ENCODE measurements at places on chromosomes 4 and X.
A peak's percentile ranks its signal among the peaks of the same experiment; 100 is the strongest.

GRCh38 chr4:88230461-88230891 is 53.9 kb downstream of the PPM1K start:
- no peak for DNase-seq

GRCh38 chrX:48498374-48498809 is 10.4 kb upstream of the PORCN start:
- DNase-seq = no peak

- DNase-seq = peak; percentile 25
Observed at GRCh38 chr4:20512033-20512792, 188.0 kb upstream of the PACRGL start.

GRCh38 chrX:42075032-42075431 is 151.7 kb upstream of the CASK start:
- DNase-seq = no peak

GRCh38 chrX:44012484-44013096 is 39.4 kb upstream of the NDP start:
- no peak for DNase-seq

GRCh38 chr4:113575401-113575800 is 186.1 kb downstream of the CAMK2D start:
- no peak for DNase-seq

DNA sequence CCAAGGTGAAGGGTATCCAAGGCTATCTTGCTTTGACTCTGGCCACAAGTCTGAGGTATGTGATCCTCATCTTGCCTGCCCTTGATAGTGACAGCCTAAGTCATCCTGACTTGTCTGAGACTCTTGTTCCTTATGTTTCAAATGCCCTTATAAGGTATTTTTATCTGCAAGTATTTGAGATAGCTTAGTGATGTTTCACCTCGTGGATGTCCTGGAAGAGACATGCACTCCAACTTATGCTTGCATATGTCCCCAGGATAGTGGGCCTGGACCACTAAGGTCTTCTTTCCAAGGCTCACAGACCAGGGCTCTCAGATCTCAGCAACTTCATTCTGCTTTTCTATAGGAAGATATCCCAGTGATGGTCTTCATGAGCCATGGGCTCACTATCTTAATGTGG is 120.5 kb upstream of the WDR1 start:
- DNase-seq = no peak

DNA sequence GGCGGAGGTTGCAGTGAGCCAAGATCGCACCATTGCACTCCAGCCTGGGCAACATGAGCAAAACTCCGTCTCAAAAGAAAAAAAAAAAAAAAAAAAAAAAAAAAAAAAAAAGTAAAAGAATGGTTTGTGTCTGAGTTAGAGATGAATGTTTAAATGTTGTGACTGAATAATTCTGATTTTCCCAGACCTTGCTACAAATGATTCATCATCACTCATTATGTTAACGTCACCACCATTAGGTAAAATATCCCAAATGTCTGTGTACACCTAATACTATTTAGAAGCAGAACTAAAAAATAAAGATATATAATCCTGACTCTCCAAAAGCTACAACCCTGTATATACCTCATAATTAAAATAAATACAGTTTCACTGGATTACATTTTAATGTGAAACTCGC is 70.8 kb downstream of the HHIP start:
- DNase-seq = no peak

GRCh38 chr4:112063260-112063659 is 82.0 kb upstream of the FAM241A start:
- no peak for DNase-seq

DNA sequence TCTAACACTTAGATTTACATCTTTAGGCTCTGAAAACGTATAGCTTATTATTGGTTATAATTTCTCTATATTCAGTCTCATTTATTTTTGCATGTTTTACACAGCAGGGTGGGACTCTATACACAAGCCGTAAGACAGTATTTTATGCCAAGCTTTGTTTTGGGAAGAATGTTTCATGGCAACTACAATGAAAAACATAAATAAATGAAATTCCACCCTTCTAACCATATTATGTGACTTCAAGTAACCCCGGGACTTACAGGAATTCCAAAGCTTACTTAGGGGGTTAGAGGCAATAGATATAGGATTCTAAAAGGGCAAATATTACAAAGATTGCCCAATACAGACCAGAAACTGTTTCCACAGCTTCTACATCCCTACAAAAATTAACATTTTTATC is 370.9 kb downstream of the PRR32 start:
- DNase-seq = no peak

DNA sequence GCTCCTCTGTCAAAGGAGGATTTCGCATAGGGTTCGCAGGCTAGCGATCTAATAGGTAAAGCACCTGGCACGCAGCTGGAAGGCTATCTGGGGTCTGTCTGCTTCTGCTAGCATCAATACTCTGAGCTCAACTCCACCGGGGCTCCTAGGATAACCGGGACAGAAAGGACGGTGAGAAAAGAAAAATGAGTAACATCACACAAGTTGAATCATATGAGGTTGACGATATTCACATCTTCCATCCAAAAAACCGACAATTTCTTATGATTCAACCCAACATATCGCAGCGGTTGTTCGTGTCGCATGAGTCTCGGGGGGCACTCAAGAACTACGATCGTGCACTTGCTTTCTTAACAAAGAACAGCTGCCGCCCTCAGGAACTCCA is 1.8 kb downstream of the PROM1 start:
- no peak for DNase-seq

DNA sequence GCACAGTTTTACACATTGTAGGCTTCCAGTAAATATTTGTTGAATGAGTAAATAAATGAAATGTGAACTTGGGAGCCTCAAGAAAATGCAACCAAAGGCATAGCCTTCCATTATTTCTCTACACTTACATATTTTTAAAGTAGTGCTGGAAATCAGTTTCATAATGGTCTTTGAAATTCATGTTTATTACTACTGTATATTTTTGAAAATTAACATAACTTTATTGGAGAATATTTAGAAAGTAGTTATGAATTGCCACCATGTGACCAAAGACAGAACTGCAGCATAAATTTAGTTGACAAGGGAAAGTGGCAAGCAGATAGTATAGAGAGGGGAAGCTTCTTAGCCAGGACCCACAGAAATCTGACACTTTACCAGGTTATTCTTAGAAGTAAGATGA is 6.4 kb downstream of the TCEAL8 start:
- DNase-seq = peak; percentile 7

- no peak for DNase-seq
Observed at GRCh38 chr4:26372076-26372475, 51.3 kb downstream of the RBPJ start.

GRCh38 chr4:165580351-165580905 is 201.6 kb downstream of the CPE start:
- no peak for DNase-seq

DNA sequence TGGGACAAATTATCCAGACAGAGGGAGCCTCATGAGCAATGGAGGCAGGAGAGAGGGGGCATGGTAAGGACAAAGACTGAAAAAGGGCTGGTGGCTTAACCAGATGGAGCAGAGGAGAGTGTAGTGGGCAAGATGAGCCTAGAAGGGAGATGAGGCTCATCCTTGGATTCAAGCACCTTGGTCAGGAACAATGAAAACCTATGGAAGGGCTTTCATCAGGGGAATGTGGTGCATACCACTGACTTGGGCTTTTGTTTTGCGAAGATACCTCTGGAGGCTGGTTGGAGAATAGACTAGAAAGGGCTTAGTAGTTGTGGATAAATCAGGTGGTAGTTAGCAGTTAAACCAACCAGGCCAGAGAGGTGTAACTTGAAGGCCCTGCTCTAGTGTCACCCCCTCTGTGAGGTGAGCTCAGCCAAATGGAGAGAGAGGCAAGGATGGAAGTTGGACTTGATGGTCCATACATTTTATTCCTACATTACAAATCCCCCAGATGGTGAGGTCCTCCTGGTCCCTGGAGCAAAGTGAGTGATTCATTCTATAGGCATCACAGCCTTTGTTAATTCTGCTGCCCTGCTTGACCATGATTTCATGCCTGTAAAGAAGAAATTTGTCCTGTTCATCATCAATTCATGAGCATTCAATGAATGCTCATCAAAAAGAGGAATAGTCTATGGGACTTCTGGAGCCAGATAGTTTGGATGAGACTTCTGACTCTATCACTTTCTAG is 264.8 kb upstream of the IGFBP7 start:
- no peak for DNase-seq

- no peak for DNase-seq
Observed at GRCh38 chrX:15781961-15782699, 8.2 kb upstream of the ZRSR2 start.

DNA sequence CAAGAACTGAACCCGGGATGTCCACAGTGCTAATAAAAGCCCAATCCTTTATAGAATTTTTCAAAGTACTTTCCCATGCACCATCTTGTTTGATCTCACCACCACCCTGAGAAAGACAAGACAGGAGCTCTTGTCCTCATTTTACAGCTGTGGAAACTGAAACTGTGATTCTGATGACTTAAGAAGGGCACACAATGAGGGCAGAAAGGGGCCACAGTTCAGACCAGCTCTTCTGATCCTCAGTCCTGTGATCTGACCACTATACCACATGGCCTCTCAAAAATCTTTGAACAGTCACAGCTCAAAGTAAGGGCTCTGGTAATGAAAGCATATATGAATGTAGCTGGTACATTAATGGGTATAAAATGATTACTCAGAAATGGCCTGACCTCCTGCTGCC is 127.3 kb upstream of the CPEB2 start:
- no peak for DNase-seq

Data from NCI-H1105 treated with DMSO at 0.1 percent for 48 hours (cell line).